ENCODE measurements at places on chromosomes 3 and 15.

GRCh38 chr3:44240061-44240460 is 1.6 kb upstream of the TOPAZ1 start:
- no peaks in the 10 kb centered on the region for H3K36me3 ChIP-seq
- H3K27me3 ChIP-seq, result peaks cover 15% of the 10 kb centered on the region
- peaks cover 6% of the 10 kb centered on the region for H3K4me1 ChIP-seq
- no peak overlapping the region for H3K4me3 ChIP-seq

- H3K4me1 ChIP-seq, result no peaks in the 10 kb centered on the region
- H3K4me3 ChIP-seq, result no peak overlapping the region
- no peak for DNase-seq
- H3K27me3 ChIP-seq, result no peaks in the 10 kb centered on the region
- no peak overlapping the region for H3K27ac ChIP-seq
Measured at GRCh38 chr3:102037209-102037608, 187.9 kb downstream of the NFKBIZ start.

DNA sequence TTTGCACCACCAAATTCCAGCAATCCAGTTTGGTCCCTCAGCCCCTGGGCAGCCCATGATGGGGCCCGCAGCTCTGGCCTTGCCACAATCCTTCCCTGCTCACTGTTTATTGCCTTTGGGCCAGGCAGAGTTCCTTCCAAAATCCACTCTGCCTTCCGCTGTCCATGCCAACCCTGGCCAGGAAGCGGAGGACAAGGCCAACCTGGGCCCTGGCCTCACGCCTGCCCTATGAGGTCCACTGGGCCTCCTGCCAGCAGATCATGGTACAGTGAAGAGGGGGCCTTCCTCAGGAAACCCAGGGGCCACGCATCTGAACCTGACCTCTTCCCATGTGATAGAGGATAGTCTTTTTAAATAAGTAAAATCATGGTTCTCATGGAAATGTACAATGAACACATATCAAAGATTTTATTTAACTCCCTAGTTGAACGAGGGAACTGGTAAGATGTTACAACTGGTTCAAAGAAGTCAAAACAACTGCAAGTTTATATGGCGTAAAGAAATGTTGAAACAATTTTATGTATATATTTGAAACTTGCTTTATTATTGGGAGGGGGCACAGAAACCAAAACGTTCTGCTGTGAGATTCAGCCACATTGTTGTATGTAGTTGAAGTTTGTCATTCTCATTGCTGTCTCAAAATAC is 95.8 kb upstream of the TNFAIP8L3 start:
- H3K4me3 ChIP-seq, result no peak overlapping the region
- no peak for DNase-seq
- H3K4me1 ChIP-seq, result no peaks in the 10 kb centered on the region
- peaks cover 27% of the 10 kb centered on the region for H3K27me3 ChIP-seq
- no peak overlapping the region for H3K27ac ChIP-seq

DNA sequence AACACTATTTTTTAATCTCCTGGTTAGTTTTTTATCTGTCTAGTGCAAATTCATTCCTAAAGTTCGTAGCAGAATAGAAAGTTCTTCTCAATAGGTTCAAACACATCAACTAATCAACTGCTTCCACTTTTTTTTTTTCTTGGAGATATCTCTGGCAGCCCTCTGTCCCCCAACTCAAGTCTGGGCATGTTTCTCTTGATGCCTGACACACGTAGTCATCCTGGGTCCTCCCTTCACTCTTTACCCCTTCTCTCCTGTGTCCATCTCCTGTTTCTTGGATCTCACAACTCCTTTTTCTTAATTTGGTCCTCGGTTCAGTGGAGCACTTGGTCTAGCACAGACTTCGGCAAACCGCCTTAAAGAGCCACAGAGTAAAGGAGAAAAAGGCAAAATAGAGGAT is 14.4 kb downstream of the TNFAIP8L3 start:
- peaks cover 19% of the 10 kb centered on the region for H3K4me1 ChIP-seq
- peaks cover 8% of the 10 kb centered on the region for H3K27me3 ChIP-seq
- H3K36me3 ChIP-seq, result no peaks in the 10 kb centered on the region
- H3K4me3 ChIP-seq, result no peak overlapping the region
- H3K27ac ChIP-seq, result no peak overlapping the region
- no peak for DNase-seq

DNA sequence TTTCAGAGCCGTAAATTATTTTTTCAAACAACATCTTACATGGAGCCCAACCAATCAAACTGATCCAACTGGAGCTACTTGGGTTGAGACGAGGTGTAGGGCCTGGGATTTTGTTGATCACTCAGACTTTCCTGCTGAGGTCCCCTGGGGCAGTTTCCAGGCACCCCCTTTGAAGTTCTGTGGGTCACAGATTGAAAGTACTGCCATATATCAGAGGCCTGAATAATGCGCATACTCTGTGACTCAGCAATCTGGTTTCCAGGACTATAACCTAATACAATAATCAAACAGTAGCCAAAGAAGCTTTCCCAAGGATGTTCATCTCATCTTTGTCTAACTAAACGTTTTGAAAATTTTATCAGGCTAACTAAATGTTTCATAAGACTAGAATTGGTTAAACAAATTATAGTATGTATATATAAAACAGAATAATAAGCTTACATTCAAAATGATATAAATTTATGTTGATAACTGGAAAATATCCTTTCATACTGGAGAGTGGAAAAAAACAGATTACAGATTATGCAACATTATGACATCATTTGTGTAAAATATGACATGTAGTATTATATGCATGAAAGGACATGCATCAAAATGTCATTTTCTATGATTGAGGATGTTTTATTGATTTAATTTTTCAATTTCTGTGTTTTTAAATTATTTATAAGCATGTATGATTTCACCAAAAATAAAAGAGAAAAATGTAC is 617.1 kb downstream of the NTRK3 start:
- H3K4me3 ChIP-seq, result no peak overlapping the region
- H3K4me1 ChIP-seq, result peaks cover 4% of the 10 kb centered on the region
- DNase-seq, result no peak
- H3K36me3 ChIP-seq, result no peaks in the 10 kb centered on the region
- no peak overlapping the region for H3K27ac ChIP-seq

- no peak for DNase-seq
- peaks cover 5% of the 10 kb centered on the region for H3K36me3 ChIP-seq
- peaks cover 19% of the 10 kb centered on the region for H3K4me1 ChIP-seq
- H3K4me3 ChIP-seq, result no peak overlapping the region
- no peaks in the 10 kb centered on the region for H3K27me3 ChIP-seq
Measured at GRCh38 chr3:38022301-38022700, 7.1 kb downstream of the PLCD1 start.

Measured in activated CD4-positive, alpha-beta T cell treated with anti-CD3 and anti-CD28 coated beads for 36 hours (primary cell).